Femur (tissue), 1 donor: ENCODE measurements at places on chromosomes 5 and 9.
A peak's percentile ranks its signal among the peaks of the same experiment; 100 is the strongest.

- DNase-seq: no peak
Observed at GRCh38 chr5:126866851-126867636, 90.1 kb downstream of the LMNB1 start.

DNA sequence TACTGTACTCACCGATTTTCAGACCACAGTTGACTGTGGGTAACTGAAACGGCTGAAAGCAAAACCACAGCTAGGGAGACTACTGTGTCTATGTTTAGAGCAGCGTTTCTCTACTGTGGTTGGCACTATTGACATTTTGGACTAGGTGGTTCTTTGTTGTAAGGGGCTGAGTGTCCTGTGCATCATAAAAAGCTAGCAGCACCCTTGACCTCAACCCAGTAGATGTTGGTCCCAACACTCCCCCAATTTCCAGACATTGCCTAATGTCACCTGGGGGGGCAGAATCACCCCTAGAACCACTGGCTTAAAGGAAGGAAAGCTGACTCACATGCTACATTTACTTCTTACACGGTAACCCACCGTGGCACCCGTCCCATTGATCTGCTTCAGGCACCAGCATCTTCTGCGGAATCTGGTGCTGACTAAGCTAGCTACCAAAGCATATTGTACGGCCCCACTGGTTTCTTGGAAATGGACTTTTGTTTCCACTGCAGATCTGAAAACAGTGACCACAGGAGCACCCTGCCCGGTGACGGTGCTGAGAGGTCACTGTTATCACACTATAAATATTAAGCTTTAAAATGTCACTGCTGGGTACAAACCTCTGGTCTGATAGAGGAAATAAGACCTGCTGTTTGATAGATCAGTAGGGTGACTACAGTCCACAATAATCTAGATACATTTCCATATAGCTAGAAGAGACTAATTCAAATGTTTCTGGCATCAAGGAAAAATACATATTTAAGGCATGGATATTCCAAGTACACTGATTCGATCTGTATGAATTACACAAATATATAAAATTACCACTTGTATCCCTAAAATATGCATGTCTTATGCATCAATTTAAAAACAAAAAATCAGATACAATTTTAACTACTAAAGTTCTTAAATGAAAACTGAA is 151.4 kb downstream of the HSD17B3 start:
- DNase-seq: no peak

DNA sequence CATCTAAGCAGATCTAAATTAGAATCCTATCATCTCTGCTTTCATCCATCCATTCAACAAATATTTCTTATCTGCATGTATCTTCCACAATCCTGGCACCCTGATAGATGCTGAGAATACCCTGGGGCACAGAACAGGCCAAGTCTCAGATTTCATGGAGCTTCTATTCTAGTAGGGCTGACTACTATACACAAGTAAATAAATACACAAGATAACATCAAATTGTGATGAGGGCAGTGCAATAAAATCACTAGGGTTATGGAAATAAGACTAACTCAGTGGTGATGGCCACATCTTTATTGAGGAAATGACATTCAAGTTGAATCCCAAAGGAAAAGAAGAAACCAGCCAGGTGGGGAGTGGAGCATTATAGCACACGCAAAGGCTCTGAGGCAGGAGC is 138.4 kb upstream of the GLRA1 start:
- DNase-seq: no peak

DNA sequence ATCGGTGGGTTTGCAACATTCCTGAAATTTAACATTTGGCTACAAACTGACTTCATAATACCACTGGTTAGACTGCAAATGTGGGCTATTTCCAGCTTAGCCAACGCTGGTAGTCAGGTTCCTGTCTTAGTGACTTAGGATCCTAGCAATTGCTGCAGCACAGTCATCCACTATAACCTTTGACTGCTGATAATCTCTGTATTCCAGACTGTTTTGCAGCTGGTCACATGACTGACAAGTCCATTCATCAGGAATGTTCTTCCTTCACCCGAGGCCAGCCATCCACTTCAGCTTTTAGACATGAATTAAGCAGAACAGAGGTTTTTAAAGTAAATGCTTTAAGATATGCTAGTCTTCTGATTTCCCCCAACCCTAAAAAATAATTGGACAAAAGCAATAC is 425.9 kb upstream of the MPDZ start:
- no peak for DNase-seq

DNA sequence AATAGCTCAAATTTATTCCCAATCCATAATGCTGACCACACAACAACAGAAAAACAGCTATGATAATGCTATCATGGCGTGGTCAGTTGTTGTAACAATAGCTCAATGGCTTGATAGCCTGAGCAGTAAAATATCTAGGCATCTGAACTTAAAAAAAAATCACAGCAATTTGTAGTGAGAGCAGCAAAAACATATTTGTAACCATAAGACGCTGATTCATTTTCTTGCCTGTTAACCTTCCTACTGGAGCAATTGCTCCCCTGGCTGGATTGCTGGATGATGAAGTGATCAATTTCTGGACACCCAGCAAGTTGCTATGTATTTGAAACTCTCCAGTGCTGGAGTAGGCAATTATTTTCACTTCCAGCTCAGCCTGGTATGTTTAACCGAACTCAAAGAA is 115.1 kb downstream of the PCSK1 start:
- no peak for DNase-seq

GRCh38 chr9:136965771-136966484 is 11.4 kb upstream of the PTGDS start:
- DNase-seq: no peak

- no peak for DNase-seq
Observed at GRCh38 chr9:109507421-109507838, 9.3 kb upstream of the PTPN3 start.

GRCh38 chr5:12805165-12805698 is 901.0 kb upstream of the CTNND2 start:
- no peak for DNase-seq

DNA sequence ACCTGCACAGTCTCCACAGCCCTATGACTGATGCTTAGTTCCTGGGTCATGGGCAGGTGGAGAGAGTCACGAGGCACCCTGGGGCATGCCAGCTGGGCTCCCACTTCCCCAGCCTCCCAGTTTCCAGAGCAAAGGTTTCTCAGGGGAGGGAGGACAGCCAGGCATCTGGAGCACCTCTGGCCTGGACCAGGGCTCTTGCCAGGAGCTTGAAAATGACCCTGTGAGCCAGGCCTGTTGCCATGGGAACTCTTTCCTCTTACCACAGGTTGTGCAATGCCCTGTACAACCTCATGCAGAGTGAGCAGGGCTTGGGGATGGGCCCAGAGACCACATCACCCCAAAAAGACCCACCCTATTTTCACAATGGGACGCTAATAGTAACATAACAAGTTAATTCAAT is 113.1 kb downstream of the PSD2 start:
- peak; percentile 41 for DNase-seq

DNA sequence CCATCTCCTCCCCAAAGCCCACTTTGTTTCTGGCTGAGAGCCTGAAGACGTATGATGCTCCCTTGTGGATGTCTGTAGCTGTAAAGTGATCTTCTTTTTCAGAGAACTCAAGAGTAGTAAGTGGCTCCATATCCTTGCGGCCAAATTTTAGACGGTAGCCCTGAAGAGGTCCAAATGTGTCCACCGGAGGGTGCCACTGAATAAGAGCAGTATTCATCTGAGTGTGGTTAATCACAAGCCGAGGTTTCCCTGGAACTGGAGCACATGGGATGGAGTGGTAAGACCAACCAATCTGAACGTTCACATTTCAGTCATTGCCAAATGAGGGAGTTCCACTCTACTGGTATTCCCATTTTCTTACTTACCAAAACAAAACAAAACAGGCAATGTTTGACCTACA is 686.5 kb upstream of the DMAC1 start:
- DNase-seq: no peak

DNA sequence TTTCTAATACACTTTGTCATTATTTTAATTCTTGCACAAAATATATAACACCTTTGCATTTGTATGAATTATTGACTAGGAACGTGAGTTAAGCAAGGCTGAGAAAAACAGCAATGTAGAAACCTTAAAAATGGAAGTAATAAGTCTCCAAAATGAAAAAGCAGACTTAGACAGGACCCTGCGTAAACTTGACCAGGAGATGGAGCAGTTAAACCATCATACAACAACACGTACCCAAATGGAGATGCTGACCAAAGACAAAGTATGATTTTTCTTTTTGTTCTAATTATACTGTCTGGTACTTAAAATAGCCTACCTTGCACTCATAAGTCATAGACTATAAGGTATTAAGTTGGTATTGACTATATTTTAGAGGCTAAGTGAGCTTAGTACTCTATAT is 34.4 kb downstream of the RAD50 start:
- DNase-seq: no peak

DNA sequence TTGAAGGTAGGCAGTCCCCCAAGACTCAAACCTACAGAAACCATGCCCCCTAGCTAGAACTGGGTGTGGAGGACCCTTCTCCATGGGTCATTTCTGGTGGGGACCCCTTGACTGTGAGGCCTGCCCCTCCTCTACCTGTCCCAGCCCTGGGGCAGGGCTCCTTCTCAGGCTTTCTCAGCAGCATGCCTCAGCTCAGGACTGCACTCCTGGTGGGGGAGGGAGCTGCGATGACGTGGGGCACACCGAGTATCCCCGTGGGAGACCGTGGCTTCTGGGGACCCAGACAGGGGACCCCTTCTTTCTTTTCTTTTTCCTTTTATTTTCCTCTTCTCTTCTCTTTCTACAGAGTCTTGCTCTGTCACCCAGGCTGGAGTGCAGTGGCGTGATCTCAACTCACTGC is 27.0 kb upstream of the PITX1 start:
- no peak for DNase-seq

- DNase-seq: no peak
Observed at GRCh38 chr5:155402927-155403640, 389.5 kb downstream of the KIF4B start.

GRCh38 chr5:139946440-139946839 is 96.7 kb downstream of the NRG2 start:
- no peak for DNase-seq

DNA sequence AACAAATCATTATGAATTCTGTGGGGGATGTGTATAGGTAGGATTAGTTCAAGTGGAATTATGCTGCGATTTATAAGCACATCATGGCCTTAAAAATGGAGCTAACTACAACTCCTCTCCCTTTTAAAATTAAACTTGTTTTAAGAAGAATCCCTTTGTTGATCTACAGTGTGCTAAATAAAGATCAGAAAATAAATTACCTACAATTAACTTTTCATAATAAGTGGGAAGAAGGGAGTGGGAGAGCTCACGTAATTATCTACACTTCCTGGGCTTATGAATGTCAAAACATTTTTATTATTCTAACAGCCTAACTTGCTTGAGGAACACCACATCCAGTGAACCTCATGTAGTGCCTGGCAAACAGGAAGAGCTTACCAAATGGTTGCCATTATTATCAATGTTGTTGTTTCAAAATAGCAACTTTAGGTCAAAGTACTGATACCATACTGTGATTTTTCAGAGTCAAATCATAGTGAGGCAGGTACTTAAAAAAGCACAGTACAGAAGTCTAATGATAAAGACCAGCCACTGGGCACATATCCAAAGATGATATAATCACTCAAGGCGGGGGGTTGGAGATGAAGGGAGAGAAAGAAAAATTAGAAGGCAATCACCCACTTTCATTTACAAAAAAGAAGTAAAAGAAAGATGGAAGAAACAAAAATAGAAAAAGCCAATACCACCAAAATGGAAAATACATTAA is 174.0 kb downstream of the RAPGEF6 start:
- DNase-seq: no peak

- DNase-seq: peak; percentile 44
Observed at GRCh38 chr9:31715250-31715649, 669.2 kb upstream of the ACO1 start.
